Stimulated activated CD8-positive, alpha-beta memory T cell treated with anti-CD3 and anti-CD28 coated beads, Interleukin-12 subunit alpha, Interleukin-12 subunit beta, amount 100 ng/mL, for 4 hours (primary cell): ENCODE measurements at places on chromosomes 7 and 10.

DNA sequence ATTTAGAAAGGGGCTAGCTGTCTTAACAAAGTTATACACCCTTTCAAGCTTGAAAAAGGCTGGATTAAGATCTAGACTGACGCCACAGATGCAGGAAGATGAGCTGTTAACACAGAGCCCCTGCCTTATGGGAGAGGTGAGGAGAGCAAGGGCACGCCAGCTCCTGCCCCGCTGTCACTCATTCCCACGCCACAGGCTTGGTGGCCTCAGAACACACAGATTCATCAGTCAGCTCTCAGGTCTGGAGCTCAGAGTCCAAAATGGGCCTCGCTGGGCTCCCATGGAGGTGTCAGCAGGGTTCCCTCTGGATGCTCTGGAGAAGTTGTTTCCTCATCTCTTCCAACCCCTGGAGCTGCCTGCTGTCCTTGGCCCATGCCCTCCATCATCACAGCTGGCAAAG lies 554.2 kb downstream of the TCERG1L start:
- DNase-seq = no peak

GRCh38 chr7:112138325-112138852 lies 67.8 kb downstream of the DOCK4 start:
- no peak for DNase-seq

GRCh38 chr10:12797471-12798262 lies 203.8 kb downstream of the CCDC3 start:
- DNase-seq = no peak

- DNase-seq = no peak
These were observed 15.1 kb downstream of the ITGA8 start for GRCh38 chr10:15704581-15704968.

- no peak for DNase-seq
These were observed 162.2 kb downstream of the LRRTM3 start for GRCh38 chr10:67088036-67088435.

DNA sequence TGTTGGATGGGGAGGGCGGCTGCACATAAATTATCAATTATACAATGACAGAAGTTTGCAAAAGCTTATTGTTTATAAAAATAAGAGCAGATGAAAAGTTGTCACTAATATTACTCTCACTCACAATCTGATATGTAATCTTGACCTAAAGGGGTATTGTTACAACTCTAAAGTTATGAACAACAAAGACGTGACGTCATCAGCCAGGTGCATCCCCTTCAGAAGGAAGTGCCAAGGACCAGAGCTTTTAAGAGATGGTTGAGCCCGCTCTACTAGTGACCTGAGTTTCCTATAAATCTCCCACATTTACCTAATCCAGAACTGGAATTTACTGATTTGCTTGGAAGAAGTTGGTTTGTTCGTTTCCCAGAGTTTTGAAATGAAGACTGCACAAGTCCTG lies 247.7 kb upstream of the MGMT start:
- no peak for DNase-seq

DNA sequence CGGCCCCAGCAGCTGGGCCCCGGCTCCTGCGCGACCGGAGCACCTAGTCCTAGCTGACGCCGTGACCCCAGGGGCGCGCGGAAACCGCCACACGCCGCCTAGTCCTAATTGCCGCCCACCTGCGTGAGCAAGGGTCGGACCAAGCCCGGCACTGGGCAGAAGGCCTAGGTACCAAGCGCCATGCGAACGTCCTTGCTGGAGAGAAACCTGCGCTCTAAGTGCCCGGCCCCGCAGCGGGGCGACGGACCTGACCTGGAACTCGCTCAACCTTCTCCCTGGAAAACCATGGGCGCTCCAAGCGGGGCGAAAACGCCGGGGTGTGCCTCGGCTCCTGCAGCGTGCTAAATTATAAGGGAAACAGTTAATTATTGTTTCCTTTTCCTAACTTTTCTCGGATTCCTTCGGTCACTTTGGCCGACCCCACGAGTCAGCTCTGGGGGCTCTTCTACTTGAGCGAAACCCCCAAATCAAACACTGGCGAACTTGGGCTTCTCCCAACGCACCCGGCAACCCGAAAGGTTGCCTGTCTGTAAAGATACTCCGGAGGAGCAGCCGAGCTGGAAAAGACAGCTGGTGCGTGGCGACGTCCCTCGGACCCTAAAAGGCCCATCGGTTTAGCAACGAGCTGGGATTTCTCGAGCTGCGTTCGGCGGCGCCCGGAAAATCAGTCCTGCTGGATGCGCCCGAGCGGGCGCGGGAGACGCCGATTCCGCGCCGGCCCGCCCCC lies 5.3 kb upstream of the EBF3 start:
- no peak for DNase-seq
